ENCODE measurements at places on chromosomes 6 and 20. TPM values are rescaled to one million over a fixed set of nuclear protein-coding genes. Genes with fewer than 3 reads are reported as not detected.

DNA sequence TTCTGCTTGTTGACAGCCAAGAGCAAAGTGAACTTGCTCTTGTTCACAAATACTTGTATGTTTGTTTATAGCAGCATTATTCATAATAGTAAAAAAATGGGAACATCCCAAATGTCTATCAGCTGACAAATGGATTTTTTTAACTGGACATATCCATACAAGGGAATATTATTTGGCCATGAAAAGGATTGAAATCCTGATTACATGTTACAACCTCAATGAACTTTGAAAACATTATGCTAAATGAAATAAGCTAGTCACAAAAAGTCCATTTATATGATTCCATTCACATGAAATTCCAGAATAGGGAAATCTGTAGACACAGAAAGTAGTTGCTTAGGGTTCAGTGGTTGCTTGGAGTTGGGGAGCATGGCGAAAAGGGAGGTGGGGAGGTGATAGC, 28.4 kb upstream of the BAG2 start:
- H3K27ac ChIP-seq, result no peak overlapping the region
- peaks cover 14% of the 10 kb centered on the region for H3K36me3 ChIP-seq
- H3K4me3 ChIP-seq, result no peak overlapping the region

DNA sequence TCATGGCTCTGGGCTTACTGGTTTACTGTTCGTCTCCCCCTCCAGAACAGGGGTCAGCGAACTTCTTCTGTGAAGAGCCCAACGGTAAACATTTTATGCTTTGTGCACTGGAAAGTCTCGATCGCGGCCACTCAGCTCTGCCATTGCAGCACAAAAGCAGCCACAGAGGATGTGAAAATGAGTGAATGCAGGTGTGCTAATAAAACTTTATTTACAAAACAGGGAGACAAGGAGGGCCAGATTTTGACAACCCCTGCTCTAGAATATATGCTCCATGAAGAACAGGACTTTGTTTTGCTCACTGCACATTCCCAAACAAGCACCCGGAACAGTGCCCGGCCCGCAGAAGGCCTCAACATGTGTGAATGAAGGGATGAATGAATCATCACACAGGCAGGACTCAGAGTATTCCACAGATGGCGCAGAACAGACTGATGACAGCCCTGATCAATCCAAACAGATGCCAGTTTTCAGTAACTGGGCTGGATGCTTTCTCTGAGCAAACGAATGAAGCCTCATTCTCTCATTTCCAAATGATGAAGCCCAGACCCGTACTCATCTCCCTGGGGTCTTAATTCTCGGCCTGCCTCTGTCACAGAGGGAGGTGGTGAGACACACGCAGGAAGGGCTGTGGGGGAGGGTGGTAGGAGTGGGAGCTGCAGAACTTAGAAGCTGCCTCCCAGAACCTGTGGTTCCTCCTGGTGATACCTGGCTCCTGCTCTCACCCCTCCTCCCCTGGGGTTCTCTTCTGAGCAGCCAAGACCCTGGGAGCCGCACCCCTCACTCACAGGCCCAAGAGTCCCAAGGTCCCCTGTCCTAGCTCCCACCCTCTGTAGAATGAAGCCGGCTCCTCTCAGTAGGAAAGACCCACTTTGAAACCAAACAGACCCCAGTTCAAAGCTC, 196.4 kb downstream of the PREX1 start:
- H3K27ac ChIP-seq, result no peak overlapping the region
- DNase-seq, result no peak
- H3K4me1 ChIP-seq, result 0 out of 2 replicates have a peak, but pooled peaks cover 2% of the 10 kb centered on the region
- no peaks in the 10 kb centered on the region for H3K27me3 ChIP-seq
- peaks cover 15% of the 10 kb centered on the region for H3K36me3 ChIP-seq
- no peak overlapping the region for H3K4me3 ChIP-seq

- DNase-seq, result no peak
- H3K27ac ChIP-seq, result no peak overlapping the region
- no peaks in the 10 kb centered on the region for H3K27me3 ChIP-seq
- H3K4me3 ChIP-seq, result no peak overlapping the region
Measured at GRCh38 chr6:30735668-30736314, 6.7 kb downstream of the FLOT1 start.

GRCh38 chr6:139545206-139546105, 171.0 kb upstream of the CITED2 start:
- no peaks in the 10 kb centered on the region for H3K36me3 ChIP-seq
- no peaks in the 10 kb centered on the region for H3K27me3 ChIP-seq
- DNase-seq, result peak; percentile 36
- H3K27ac ChIP-seq, result peak overlapping the region; percentile 52
- H3K4me1 ChIP-seq, result peaks cover 46% of the 10 kb centered on the region

DNA sequence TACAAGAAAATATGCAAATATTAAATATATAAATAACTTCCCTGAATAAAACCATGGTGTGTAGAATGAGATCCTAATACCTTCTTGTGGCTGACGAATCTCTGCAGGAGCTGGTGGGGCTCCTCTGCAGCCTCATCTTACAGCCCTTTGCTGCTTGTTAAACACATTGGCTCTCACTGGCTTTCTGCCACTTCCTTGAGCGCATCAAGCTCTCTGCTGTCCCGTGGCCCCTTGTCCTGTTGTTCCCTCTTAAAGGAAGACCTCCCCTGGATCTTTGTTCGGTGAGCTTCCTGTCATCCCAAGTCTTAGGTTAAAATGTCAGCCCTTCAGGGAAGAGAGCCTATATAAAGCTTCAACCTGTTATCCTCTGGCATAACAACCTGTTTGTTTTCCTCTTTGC, 519.6 kb downstream of the DOK5 start:
- no peaks in the 10 kb centered on the region for H3K27me3 ChIP-seq
- H3K4me3 ChIP-seq, result no peak overlapping the region
- no peak for DNase-seq
- H3K4me1 ChIP-seq, result no peaks in the 10 kb centered on the region

- H3K27me3 ChIP-seq, result no peaks in the 10 kb centered on the region
- no peaks in the 10 kb centered on the region for H3K36me3 ChIP-seq
- H3K4me1 ChIP-seq, result peaks cover 23% of the 10 kb centered on the region
- H3K27ac ChIP-seq, result no peak overlapping the region
Measured at GRCh38 chr20:11192106-11192505, 518.3 kb upstream of the JAG1 start.

GRCh38 chr6:106870824-106871717, 103.5 kb downstream of the CD24 start:
- DNase-seq, result no peak
- H3K27ac ChIP-seq, result peak overlapping the region; percentile 89
- H3K4me3 ChIP-seq, result no peak overlapping the region
- no peaks in the 10 kb centered on the region for H3K27me3 ChIP-seq
- no peaks in the 10 kb centered on the region for H3K36me3 ChIP-seq
- H3K4me1 ChIP-seq, result peaks cover 32% of the 10 kb centered on the region

The RIN2 gene
- 15.7 TPM for total RNA-seq

Measured in SJSA1 (cell line).